CD4-positive, alpha-beta T cell treated with Interleukin-1 beta for 1 hour (primary cell): ENCODE measurements at places on chromosomes 2 and 18.

- no peak for DNase-seq
Observed at GRCh38 chr2:129907256-129907998, 72.0 kb upstream of the RAB6C start.

GRCh38 chr2:73828389-73828817 lies 358 bp upstream of the STAMBP start:
- no peak for DNase-seq

- no peak for DNase-seq
Observed at GRCh38 chr2:132977812-132978529, 308.0 kb upstream of the LYPD1 start.

GRCh38 chr2:114862243-114862642 lies 419.8 kb downstream of the DPP10 start:
- no peak for DNase-seq

DNA sequence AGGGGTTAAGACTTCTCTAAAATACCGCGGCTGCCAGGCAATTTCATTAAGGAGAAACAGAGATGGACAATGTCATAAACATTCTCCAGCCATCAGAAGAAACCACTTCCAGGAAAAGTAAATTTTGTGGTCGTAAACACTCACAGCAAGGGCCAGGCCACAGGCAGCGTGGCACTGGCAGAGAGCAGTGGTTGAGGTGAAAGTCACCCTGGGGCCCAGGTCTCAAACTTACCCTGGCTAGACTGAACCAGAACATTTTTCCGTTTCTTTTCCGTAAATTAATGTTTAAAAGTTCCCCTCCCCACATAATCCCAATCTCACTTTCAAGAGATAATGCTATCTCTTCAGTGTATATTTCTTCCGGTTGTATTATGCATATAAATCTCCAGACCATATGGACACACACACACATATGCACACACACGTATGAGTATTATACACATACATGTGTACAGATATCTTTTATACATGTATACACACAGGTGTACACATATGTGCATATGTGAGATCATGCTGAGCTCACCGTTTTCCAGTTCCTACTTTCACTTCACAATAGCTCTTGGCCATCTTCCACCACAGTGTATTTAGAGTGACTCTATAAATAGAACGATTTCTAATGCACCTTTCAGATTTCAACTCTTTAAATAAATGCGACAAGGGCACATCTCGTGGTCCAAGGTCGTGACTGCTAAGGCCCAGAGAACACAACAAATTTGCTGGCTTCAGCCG lies 90.1 kb downstream of the MALT1 start:
- no peak for DNase-seq

GRCh38 chr2:16277117-16277516 lies 336.8 kb downstream of the MYCN start:
- DNase-seq = no peak

DNA sequence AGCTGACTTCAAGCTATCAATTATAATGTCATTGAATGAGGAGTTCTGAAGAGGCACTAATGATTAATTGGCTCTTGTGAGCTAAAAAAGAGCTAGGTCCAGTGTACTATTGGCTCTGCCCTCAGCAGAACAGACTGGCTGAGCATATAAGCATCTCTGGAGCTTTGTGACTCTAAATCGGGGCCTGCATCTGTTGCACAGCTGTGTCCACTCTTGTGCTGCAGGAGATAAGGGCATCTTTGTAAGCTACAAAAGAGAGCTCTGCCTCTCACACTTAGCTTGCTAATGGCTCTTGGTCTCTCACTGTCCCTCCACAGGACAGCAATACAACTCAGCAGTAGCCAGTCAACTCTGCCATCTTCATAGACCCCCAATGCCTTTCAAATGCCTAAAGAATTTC lies 61.5 kb upstream of the L3MBTL4 start:
- DNase-seq = no peak

DNA sequence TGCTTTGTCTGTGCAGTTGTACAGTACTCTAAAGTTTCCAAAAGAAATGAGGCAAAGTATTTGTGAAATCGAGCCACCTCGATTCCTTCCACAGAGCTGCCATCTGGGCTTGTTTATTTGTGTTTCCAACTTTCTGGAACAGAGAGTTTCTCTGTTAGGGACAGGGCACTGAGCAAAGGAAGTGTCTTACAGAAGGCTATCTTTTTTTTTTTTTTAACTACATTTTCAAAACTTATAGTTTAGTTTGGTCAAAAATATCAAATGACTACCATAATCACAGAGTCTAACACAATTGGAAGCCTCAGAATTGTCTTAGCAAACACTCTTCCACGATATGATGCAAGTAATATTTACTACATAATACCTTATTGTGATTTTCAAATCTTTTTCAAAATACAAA lies 796 bp downstream of the RFTN2 start:
- no peak for DNase-seq

DNA sequence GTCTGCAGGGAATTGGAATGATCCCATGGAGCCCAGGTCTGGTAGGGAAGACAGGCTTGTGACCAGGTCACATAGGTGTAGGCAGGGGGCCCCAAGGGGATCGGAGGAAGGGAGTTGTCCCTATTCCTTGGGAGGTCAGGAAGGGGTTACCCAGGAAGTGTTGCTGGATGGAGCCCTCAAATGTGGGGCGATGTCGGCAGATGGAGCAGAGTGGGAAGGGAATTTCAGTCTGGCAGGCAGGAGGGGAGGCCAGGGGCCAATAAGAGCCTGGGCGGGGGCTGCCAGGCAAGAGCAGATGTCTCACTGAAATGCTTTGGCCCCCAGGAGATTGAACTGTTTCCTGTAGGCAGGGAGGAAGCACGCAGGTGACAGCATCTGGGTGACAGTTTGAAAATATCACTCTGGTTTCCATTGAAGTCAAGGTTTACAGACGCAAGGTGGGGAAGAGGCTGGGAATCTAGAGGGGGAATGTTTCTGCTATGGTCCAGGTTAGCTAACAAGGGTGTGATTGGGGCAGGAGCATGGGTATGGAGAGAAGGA lies 81.5 kb upstream of the SMAD2 start:
- no peak for DNase-seq

GRCh38 chr18:37383036-37383785 lies 182.4 kb downstream of the CELF4 start:
- DNase-seq = no peak

- no peak for DNase-seq
Observed at GRCh38 chr2:202911203-202911511, 316 bp downstream of the WDR12 start.

GRCh38 chr2:227163998-227164762 lies at the start of the genes COL4A3 and COL4A4:
Gene COL4A3, plus strand, starts transcription at chr2:227164624. Its CDS starts 103 bp downstream, at chr2:227164727.
Gene COL4A4, minus strand, starts transcription at chr2:227164205. Its CDS starts 16,722 bp downstream, at chr2:227147483.
- DNase-seq = peak; percentile 2

- DNase-seq = no peak
Observed at GRCh38 chr2:120374821-120375220, 28.9 kb downstream of the INHBB start.

GRCh38 chr2:239693330-239693729 lies 292.5 kb upstream of the HDAC4 start:
- no peak for DNase-seq

DNA sequence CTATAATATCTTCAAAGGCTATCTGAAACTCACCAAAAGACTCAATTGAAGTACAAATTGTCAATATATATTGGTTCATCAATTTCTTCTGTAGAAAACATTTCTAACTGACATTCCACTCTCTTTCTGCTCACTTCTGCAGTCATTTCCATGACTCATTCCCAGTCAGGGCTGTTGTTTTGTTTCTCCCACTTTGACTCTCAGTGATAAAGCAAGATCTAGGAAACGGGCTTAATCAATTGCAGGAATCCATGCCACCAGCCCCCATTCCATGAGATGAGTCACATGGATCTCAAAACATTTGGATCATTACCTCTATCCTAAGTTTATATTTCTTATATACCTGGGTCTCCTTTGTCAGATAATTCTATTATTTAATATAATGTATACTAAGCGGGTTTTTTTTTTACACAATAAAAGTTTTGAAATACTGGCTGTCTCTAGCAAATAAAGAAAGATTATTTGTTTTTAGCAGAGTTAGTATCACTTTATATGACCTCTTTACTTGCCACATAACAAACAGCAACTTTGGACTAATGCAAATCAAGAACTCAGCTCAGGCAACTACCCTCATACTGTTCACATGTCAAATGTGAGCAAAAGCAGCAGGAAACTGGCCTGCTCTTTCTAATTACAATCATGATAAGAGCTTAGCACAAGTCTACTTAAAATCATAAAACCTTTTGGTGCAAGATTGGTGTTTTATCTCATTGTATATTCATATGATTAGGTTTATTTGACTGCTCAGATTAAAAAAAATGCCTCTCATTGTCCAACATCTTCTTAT lies 251.1 kb upstream of the PIK3C3 start:
- no peak for DNase-seq

- no peak for DNase-seq
Observed at GRCh38 chr2:110800611-110801402, 68.4 kb downstream of the ACOXL start.

GRCh38 chr18:41075212-41075611 lies 879.8 kb upstream of the PIK3C3 start:
- DNase-seq = no peak

- DNase-seq = no peak
Observed at GRCh38 chr2:217218269-217219163, 358.7 kb upstream of the TNP1 start.

- no peak for DNase-seq
Observed at GRCh38 chr2:24429197-24430074, 61.6 kb upstream of the NCOA1 start.

DNA sequence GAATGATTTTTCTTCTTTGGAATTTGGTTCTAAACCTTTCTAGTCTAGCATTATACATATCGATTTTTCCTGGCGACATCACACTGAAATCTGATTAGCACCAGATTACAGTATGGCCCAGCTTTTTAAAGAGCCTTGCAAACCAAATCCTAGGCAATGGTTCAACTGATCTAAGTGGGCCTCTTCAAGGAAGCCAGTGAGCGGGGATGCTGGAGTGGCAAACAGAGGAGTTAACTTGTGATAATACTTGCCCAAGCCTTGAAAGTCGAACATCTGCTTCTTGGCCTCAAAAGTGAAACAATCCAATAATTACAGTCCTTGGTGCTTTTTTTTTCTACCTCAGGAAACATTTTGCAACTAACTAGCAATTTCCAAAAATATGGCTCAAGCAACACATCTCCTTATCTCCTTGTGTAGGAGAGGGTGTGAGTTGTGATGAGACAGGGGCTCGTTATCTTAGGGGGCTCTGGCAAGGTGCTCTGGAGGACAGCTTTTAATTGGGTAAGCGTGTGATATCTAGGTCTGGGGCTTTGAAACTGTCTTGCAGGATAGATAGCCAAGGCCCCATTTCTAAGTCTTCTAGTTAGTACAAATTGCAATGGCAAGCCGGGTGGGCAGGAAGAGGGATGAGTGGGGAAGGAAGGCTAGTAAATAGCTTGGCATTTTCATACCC lies 240.2 kb upstream of the CCDC68 start:
- no peak for DNase-seq

DNA sequence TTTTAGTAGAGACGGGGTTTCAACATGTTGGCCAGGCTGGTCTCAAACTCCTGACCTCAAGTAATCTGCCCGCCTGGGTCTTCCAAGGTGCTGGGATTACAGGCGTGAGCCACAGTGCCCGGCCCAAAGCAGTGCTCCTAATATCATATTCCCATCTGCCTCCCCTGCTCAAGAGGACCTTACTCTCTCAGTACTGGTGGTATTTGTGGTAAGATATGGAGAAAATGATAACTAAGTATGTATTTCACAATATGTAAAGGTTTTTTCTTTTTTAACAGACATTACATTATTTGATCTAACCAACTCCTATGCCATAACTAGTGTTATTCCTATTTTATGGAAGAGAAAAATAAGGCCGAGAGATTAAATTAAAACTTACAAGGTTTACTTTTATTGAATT lies 201.0 kb downstream of the CAMKMT start:
- DNase-seq = no peak
